Endodermal cell (in vitro differentiated cells): ENCODE measurements at places on chromosomes 2 and 18. TPM values are rescaled to one million over a fixed set of nuclear protein-coding genes. Genes with fewer than 3 reads are reported as not detected.

The TYMS gene
- total RNA-seq: 80.2 and 81.9 TPM in 2 replicates

The ANKAR gene
- total RNA-seq: 4.9 and 7.4 TPM in 2 replicates

The FBXO15 gene
- total RNA-seq: 0.77 and 1.3 TPM in 2 replicates

The DYNAP gene
- total RNA-seq: not detected in 3 replicates

DNA sequence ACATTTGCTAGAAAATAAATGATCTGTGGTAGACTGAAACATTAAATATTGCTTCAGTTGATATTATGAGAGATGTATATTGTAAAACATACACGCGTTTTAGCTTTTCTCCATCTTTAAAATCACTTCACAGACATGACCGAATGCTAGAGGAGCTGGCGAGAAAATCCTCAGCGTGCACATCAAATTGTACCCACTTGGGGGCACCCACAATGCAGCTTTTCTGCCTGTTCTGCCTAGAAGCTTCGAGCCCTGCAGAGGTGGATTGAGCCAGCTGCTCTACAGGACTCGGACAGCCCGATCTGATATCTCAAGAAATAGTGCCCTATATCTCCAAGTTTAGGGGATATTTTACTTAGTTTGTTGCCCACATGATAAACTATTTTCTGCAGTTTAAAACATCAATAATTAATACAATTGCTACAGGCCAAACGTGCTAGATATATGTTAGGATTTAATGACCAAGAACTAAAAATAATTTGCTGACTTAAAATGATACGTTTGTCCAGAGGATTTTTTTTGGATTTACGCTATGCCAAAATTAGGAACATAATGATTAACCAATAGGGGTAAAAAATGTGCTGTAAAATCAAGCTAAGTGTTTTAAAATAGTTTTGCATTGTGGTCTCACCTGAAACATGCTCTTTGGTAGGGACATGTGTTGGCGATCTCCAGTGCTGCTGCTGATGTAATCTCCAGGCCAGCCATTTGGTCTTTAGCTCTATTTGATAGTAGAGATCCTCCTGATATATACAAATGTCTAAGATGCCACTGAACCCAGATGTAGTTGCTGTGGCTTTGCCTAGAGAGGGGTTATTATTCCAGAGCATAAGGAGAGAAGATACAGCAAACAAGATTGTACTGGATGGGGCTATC, 22.3 kb upstream of the ATP5MC3 start:
- peak; percentile 89 for DNase-seq

GRCh38 chr2:196086517-196087368, 18.1 kb upstream of the DNAH7 start:
- no peak for DNase-seq

DNA sequence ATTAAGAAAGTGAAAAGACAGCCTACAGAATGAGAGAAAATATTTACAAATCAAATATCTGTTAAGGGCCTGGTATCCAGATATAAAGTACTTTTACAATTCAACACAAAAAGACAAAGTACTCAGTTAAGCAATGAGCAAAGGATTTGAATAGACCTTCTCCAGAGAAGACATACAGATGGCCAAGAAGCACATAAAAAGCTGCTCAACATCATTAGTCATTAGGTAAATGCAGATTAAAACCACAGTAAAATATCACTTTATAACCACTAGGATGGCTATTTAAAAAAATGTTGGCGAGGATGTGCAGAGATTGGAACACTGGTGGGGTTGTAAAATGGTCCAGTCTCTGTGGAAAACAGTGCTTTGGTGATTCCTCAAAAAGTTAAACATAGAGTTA, 38.9 kb downstream of the RAB31 start:
- no peak for DNase-seq

DNA sequence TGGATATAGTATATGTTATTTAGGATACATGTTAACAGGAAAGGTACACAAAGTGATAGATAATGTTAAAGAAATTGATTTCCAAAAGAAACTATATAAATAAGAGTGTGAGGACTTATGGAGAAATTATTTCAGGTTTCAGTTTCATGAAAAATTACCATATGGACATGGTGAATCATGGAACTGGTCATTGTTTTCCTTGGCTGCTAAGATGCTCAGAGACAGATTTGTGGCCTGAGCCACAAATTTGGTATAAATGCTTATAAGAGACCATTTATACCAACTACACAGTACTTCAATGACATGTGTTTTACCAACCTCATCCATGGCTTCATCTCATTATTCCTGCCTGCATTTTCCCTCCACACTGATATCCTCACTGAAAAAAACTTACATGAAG, 188.1 kb downstream of the FMNL2 start:
- no peak for DNase-seq

DNA sequence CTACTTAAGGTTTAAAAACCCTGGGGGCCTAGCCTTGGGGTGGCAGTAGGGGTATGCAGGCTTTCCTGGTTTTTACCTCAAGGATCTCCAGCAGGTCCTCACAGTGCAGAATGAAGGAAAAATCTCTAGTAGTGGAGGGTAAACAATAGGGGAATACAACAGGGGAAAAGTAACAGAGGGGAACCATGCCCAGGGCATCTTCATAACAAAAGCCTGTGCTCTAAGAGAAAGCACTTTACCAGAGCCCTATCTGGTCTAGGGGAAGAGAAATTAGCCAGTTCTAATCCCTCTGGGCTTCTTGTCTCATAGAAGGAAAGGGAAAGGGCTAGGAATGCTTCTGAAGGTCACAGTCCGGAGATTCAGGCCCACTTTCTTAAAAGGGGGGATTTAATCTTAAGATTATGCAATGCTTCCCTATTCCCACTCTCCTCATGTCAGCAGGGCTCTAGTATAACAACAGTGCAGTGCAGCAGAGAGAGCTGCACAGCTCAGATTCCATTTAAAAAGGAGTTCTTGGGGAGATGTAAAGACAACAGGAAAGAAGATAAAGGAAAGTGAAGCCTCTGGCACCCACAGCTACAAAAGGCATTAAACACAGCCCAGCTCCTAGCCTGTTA, 149.0 kb upstream of the CYP1B1 start:
- no peak for DNase-seq
